Left renal pelvis (tissue), 4 donors: ENCODE measurements at places on chromosomes 6 and 20. TPM values are rescaled to one million over a fixed set of nuclear protein-coding genes. Genes with fewer than 3 reads are reported as not detected.

GRCh38 chr6:136783495-136784270 is 8.6 kb downstream of the MAP3K5 start:
- no peak for DNase-seq

The GTPBP2 gene
- 44.5 TPM for polyA plus RNA-seq

The ZNF451 gene
- polyA plus RNA-seq = 38.9 TPM

The STMND1 gene
- polyA plus RNA-seq = 0.57 TPM
